Breast epithelium (tissue), 4 donors: ENCODE measurements at places on chromosomes 12 and 14. TPM values are rescaled to one million over a fixed set of nuclear protein-coding genes. Genes with fewer than 3 reads are reported as not detected.
A peak's percentile ranks its signal among the peaks of the same experiment; 100 is the strongest.

RFLNA gene
- 11.4 TPM for total RNA-seq

DNA sequence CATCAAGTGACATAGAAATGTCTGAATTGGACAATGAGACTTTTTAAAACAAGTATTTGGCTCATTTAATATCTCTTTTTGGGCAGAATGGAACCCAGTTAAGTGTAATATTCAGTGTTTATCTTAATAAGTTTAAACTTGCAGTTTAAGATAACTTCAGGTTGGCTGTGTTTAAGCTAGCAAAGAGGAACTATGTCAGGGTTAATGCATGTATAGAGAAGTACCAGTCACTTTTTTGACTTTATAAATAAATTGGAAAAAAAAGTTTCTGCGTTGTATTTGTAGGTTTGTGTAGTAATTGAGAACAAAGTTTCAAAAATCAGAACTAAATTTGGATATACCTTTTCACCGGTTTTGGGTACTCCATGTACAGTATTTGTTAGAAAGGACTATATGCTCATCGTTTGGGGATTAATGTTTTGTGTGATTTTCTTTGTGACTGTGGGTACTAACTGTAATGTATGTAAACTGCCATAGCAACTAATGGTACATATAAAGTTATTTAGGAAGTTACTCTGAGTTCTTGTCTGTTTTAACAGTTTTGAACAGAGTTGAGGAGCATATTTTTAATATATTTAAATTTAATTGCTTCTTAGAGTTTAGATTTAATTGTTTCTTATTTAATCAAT, 4.5 kb downstream of the HMGA2 start:
- no peak for DNase-seq

DNA sequence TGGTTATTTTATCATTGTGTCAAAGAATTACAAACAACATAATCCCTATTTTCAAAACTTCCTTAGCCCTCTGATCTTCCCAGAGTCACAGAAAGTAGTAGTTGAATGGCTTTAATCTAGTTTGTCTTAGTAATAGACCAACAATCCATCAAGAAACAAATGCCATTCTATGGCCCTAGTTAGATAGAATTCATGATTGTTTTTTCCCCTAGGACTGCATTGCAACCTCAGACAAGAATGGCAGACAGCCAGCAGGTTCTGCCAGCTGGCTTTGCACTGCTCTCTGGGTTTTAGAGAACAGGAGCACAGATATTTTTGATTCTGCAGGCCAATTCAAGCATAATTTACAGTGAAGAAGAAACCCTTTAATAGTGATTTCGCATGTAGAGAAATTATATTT, 33.8 kb downstream of the SYT1 start:
- DNase-seq: peak; percentile 30

DNA sequence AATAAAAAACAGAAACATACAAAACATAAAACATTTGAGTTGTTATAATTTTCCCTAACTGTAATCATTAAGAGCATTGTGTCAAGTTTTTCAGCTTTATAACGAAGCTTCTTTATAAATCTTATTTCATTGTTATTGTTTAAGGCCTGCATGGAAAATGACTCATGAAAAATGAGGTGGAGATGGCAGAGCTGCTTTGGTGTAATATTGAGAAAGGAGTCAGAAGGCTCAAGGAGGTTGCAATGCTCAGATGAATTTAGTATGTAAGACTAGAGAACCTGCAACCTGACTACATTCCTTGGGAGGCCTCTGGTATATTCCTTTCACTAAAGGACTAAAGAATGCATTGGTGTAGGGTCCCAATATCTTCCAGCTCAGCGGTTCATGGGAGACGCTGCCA, 61.5 kb downstream of the TMEM30B start:
- DNase-seq: no peak

- DNase-seq: no peak
Measured at GRCh38 chr12:48424644-48425043, 47.7 kb upstream of the ANP32D start.

- no peak for DNase-seq
Measured at GRCh38 chr12:132838410-132839080, 9.9 kb upstream of the GOLGA3 start.

GRCh38 chr12:101616027-101616494, 21.3 kb downstream of the MYBPC1 start:
- DNase-seq: no peak

- DNase-seq: no peak
Measured at GRCh38 chr12:29030006-29030405, 119.1 kb upstream of the FAR2 start.

ASPG gene
- total RNA-seq: 0.15 TPM

CIROP gene
- total RNA-seq: not detected
